ENCODE measurements at places on chromosomes 1 and 21. TPM values are rescaled to one million over a fixed set of nuclear protein-coding genes. Genes with fewer than 3 reads are reported as not detected.

The LCE1C gene
- not detected for total RNA-seq

The TBX15 gene
- not detected for total RNA-seq

The LIN28A gene
- not detected for total RNA-seq

The OR2L5 gene
- not detected for total RNA-seq

The SON gene
- total RNA-seq, result 328 TPM

The SLC25A34 gene
- 0.76 TPM for total RNA-seq

The RBBP4 gene
- total RNA-seq, result 313 TPM

The NFASC gene
- 0.37 TPM for total RNA-seq

The RAD54L gene
- 61.8 TPM for total RNA-seq

The DTL gene
- 101 TPM for total RNA-seq

The SETD4 gene
- total RNA-seq, result 15.0 TPM

- DNase-seq, result no peak
Observed at GRCh38 chr1:230785636-230786384, 38.6 kb downstream of the CAPN9 start.

DNA sequence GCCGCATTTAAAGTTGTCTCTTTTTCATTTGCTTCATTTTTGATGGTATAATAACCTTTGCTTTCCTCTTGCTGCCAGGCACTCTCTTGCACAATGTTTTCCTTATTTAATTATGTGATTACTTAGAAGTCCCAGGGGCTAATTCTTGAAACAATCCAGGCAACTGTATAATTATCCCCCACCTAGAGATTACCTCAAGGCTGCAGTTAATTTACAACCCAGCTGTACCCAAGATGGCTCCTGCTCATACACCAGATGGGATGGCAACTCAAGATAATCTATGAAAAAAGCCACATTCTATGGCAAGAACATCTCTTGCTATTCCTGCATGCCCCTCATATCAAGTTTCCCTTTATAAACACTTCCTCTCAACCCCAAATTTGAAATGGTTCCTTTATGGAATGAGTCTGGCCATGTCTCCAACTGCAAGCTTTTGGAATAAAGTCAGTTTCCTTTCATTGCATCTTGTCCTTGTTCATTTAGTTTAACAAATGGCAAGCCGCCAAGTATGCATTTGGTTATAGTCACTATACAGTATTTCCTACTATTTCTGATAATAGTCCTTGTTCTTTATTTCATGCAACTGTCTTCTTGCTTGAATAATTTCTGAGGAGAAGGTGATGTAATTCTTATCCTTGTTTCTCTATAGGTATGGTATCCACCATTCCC lies 1042.6 kb downstream of the PLA2G4A start:
- DNase-seq, result no peak

DNA sequence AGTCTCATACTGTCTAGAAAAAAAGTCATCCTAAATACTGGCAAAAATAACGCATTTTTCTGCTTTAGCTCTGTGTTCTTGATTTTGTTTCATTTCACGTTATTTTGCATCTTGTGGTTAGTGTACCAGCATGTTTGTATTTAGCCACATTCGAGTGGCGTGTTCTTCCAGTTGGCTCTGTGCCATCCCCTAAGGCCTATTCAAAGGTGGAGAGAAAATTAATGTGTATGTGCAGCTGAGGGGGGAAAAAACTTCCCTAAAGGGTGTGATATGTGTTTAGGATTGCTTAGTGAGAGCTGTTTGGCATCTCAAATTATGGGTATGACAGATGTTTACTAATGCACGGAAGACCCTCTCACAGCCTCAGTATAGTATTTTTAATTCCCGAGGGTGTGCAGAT lies 12.1 kb downstream of the DNAJC16 start:
- no peak for DNase-seq

- peak; percentile 10 for DNase-seq
Observed at GRCh38 chr1:245153552-245154428, 995 bp upstream of the KIF26B start.

- no peak for DNase-seq
Observed at GRCh38 chr21:34330055-34330454, 33.8 kb upstream of the KCNE2 start.

Data from activated naive CD8-positive, alpha-beta T cell treated with anti-CD3 and anti-CD28 coated beads for 36 hours (primary cell).